ENCODE measurements at places on chromosomes 13 and 19. TPM values are rescaled to one million over a fixed set of nuclear protein-coding genes. Genes with fewer than 3 reads are reported as not detected.

Gene APBA3
- total RNA-seq, result 18.6 TPM

Gene GJB6
- total RNA-seq, result not detected

Gene ZNF540
- total RNA-seq, result 1.7 TPM

Gene SIGLEC14
- 2.6 TPM for total RNA-seq

Gene GDF15
- 3.2 TPM for total RNA-seq

Gene IZUMO2
- not detected for total RNA-seq

Gene C1QTNF9
- total RNA-seq, result 0.18 TPM

Gene WTIP
- total RNA-seq, result 1.4 TPM

Gene TEX30
- 9.4 TPM for total RNA-seq

Gene VSTM2B
- total RNA-seq, result not detected

Gene THSD8
- 1.5 TPM for total RNA-seq

Gene ODAD3
- 0.70 TPM for total RNA-seq

Gene PROZ
- 50.2 TPM for total RNA-seq

Gene PGLYRP2
- 65.8 TPM for total RNA-seq

Gene CNN1
- total RNA-seq, result 0.98 TPM
